HFFc6 (cell line): ENCODE measurements at places on chromosomes 12 and 14. TPM values are rescaled to one million over a fixed set of nuclear protein-coding genes. Genes with fewer than 3 reads are reported as not detected.

DNA sequence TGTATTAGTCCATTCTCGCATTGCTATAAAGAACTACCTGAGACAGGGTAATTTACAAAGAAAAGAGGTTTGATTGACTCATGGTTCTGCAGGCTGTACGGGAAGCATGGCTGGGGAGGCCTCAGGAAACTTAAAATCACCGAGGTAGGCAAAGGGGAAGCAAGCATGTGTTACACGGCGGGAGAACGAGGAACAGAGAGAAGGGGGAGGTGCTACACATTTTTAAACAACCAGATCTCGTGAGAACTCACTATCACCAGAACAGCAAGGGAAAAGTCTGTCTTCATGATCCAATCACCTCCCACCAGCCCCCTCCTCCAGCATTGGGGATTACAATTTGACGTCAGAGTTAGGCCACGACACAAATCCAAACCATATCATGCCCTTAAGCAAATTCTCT is 13.3 kb upstream of the MAX start:
- DNase-seq = no peak
- no peaks in the 10 kb centered on the region for H3K36me3 ChIP-seq
- H3K4me1 ChIP-seq = peaks cover 9% of the 10 kb centered on the region
- peaks cover 11% of the 10 kb centered on the region for H3K27me3 ChIP-seq
- H3K4me3 ChIP-seq = no peak overlapping the region

GRCh38 chr12:72261885-72262284 is 10.3 kb upstream of the TRHDE start:
- DNase-seq = no peak
- H3K4me1 ChIP-seq = peaks cover 70% of the 10 kb centered on the region
- H3K36me3 ChIP-seq = peaks cover 69% of the 10 kb centered on the region
- peak overlapping the region; percentile 38 for H3K27ac ChIP-seq
- no peak overlapping the region for H3K4me3 ChIP-seq

DNA sequence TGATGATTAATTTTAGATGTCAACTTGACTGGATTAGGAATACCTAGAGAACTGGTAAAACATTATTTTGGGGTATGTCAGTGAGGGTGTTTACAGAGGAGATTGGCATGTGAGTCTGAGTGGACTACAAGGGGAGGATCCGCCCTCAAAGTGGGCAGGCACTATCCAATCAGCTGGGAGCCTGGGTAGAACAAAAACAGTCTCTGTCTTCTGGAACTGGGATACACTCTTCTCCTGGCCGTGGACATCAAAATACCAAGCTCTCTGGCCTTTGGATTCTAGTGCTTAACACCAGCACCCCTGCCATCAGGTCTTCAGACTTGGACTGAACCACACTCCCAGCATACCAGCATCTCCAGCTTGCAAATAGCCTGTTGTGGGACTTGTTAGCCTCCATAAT is 4.4 kb upstream of the SCAF11 start:
- no peak for DNase-seq
- no peaks in the 10 kb centered on the region; the same call in 1 of the 2 replicates for H3K27me3 ChIP-seq
- peaks cover 16% of the 10 kb centered on the region; the same call in 1 of the 2 replicates for H3K4me1 ChIP-seq
- H3K36me3 ChIP-seq = no peaks in the 10 kb centered on the region
- no peak overlapping the region for H3K27ac ChIP-seq

DNA sequence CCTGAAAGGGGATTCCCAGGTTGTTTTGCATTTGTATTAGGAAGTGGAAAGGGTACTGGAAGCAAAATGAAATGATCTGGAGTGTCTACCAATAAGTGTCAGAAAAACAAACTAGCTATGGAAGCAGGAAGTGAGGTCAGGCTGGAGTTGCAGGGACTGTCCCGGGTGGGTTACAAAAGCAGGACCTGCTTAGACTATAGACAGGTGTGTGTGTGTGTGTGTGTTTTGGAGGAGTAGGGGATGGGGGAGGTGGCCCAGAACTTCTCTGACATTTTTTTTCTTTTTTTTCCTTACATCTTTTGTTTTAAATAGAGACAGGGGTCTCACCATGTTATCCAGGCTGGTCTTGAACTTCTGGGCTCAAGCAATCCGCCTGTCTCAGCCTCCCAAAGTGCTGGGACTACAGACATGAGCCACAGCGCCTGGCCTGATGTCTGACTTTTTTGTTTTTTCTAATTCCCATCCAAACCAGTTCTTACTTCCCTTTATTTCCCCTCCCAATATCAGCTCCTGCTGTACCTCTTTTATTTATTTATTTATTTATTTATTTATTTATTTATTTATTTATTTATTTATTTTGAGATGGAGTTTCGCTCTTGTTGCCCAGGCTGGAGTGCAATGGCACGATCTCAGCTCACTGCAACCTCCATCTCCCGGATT is 512 bp upstream of the RND1 start:
- H3K36me3 ChIP-seq = no peaks in the 10 kb centered on the region
- peaks cover 13% of the 10 kb centered on the region for H3K4me1 ChIP-seq
- H3K27ac ChIP-seq = no peak overlapping the region
- peaks cover 29% of the 10 kb centered on the region for H3K27me3 ChIP-seq

The AKT1 gene
- total RNA-seq = 166 to 176 TPM (median 172 TPM) in 3 replicates

The TMEM63C gene
- total RNA-seq = not detected in 3 replicates

The TMEM253 gene
- total RNA-seq = 0.18 TPM in 2 of 3 replicates, not detected in the other

The CARMIL3 gene
- total RNA-seq = not detected in 3 replicates
